ENCODE measurements at places on chromosomes 5 and 9.

DNA sequence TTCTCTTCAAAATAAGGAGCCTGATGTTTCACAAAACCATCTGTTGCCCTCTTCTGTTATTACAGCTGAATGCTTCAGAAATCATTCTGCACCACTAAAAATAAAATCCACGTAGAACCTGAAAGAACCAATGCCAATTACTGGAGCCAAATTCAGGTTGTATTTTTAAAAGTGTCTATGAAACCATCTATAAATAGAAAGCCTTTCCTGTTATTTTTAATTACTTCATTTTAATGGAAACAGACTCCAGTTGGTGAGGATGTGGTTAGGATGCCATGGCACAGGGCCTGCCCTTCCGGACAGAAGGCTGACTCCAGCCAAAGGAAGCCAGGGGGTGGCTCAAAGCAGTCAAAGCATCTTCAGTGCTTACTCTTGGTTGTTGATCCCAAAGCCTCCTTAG is 119.8 kb downstream of the TENT4A start:
- DNase-seq: no peak

GRCh38 chr5:150653762-150654556 is 7.1 kb upstream of the MYOZ3 start:
- no peak for DNase-seq

DNA sequence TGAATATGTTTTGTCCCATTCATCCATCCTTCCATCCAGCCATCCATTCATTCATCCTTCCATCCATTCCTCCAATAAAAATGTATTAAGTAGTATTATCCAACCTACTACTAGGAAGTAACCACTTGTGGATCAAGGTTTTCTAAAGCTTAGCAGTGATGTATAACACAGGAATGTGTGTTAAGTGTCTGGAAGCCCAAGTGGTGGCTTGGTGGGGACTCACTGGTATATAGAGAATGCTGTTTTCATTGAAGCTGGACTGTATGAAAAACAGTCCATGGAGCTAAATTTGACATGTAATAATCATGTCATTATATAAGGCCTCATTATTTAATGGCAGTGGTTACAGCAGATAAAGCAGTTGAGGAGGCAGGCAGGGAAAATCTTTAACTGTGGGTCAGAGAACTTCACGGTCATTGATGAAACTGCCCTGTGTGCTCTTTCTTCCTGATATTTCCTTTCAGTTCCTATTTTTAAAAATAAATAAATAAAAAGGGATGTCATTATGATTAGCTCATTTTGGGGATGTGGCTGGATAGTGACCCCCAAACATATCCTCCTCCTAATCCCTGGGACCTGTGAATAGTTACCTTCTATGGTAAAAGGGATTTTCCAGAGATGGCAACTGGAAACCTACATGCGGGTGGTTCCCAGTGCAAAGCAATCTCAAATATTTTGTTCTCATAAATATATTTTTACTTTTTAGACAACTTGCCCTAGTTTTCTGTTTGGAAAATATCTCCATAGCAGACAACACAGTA is 82.3 kb downstream of the DAPK1 start:
- DNase-seq: no peak

DNA sequence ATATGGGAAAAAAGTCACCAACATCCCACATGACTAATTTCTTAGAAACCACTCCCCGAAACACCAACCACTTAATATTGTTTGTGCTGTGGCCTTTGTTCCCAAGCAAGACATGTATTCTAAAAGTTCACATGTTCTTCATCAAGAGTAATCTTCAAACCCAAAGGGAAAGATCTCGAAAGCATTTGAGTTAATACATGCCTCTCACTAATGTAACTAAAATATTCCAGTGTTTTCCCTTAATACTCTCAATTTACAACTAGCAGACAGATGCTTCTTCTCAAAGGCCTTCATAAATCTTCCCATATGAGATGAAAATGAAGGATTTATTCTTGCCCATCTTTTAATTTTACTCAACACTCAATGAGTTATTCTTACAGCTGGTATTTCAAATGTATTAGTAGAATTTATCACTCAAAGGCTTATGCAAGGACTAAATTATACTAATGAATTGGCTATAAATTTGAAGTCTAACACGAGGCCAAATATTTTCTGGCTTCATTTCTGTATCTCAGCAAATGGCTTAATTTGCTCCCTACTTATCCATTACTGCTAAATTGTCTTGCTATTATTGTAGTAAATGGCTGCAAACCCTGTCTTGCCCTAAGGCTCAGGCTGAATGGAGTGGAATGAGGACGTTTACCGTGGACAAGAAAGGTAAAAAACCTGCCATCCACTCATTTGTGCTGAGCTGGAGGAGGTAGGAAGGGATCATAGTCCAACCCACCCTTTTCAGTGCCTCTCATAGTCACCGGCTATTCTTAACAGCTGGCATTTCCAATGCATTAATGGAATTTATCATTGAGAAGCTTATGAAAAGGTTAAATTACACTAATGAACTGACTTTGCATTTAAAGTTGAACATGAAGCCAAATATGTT is 474.4 kb downstream of the RASEF start:
- no peak for DNase-seq

Measured in NCI-H187 (cell line).